Erythroblast (primary cell): ENCODE measurements at places on chromosomes 1 and 21.

- DNase-seq, result no peak
These were observed 88.8 kb upstream of the ETS2 start for GRCh38 chr21:38716942-38717341.

GRCh38 chr1:216210081-216210480, 213.2 kb downstream of the USH2A start:
- no peak for DNase-seq

DNA sequence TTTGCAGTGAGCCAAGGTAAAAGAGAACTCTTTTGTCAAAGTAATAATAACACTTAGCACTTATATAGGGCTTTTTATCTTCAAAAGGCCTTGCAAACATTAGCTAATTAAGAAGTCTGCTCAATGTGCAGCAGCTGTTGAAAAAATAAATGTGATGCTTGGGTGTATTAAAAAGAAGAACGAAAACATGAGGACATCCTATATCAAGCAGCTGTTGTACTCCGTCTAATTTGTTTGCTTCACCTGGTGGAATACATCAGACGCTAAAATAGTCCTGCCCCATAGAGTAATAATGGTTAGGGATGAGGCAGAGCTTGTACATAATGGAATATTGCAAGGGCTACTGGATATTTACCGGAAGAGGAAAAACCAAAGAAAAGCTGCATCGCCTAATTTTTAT, 299.5 kb downstream of the ST6GALNAC3 start:
- no peak for DNase-seq

- no peak for DNase-seq
These were observed 141.8 kb downstream of the ZZZ3 start for GRCh38 chr1:77540501-77541161.

- no peak for DNase-seq
These were observed 38.1 kb downstream of the CD160 start for GRCh38 chr1:145757420-145757819.
